ENCODE measurements at places on chromosomes 1 and 21. TPM values are rescaled to one million over a fixed set of nuclear protein-coding genes. Genes with fewer than 3 reads are reported as not detected.

DNA sequence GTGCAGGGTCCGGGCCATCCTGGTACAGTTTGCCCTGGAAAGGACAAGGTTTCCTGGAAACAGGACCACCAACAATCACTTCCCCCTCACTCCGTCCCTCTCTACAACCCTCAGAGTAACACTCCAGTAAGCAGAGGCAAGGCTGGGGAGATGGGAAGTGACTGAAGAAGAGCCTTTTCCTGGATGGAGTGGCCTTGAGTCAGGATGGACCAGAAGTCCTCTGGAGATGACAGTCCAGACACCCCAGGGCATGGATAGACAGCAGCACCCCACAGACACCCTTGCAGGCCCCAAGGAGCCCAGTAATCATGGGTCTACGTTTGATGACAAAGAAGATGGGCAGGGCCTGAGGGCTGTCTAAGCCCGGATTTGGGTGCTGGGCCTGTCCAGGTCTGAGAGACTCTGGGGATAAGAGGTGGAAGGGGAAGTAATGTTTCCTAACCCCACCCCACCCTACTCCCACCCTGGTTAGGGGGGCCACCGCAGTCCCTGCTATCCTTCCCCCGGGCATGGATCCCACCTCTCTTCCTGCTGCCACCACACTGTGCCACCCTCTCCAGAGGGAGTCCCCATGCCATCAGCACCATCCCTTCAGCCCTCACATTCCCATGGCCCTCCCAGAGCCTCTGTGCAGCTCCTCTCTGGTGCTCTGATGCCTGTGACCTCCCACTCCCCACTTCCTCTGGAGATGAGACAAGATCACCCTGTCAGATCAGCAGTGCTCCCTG lies 7.2 kb upstream of the S100A8 start:
- no peak for DNase-seq
- no peaks in the 10 kb centered on the region for H3K4me1 ChIP-seq
- no peak overlapping the region for H3K27ac ChIP-seq
- no peaks in the 10 kb centered on the region for H3K27me3 ChIP-seq

DNA sequence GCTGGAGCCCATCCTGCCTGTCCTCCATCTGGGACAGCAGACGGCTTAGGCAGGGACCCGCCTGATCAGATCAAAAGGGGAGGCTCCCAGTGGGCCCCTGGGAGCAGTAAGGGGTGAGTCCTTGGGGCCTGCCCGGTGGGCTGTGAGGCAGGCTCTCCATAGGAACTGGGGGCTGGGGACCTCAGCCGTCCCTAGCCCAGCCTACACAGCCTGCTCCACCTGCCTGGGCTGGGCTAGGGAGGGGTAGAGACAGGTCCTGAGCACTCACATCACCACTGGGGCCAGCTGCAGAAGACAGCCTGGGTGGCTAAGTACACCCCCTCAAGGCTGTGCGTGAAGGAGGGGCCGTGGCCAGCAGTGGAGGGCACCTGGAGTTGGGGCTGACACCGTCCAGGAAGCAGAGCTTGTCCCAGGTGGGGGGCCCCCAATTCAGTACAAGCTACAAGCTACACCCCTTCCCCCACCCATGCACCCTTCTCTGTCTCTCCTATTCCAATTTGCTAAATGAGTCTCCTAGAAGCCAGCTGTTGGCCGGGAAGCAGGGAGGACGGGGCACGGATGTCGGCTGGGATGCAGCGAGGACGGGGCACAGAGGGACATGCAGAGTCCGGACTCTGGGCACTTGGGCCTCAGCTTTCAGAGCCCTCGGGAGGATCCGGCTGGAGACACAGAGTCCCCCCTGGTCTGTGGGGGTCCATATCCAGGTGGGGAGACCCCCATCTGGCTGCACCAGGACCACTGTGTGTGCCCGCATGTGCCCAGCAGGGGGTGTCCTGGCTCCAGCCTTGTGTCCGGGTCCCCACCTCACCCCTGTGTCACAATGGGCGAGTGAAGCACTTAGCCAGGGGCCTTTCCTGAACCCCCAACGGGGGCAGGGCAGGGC lies 1.7 kb downstream of the ISG15 start:
- H3K36me3 ChIP-seq = no peaks in the 10 kb centered on the region
- no peaks in the 10 kb centered on the region for H3K27me3 ChIP-seq
- peak overlapping the region; percentile 84 for H3K27ac ChIP-seq
- no peak for DNase-seq

GRCh38 chr21:46069166-46069565 lies 28.7 kb upstream of the COL6A2 start:
- peaks cover 17% of the 10 kb centered on the region for H3K27me3 ChIP-seq
- H3K4me1 ChIP-seq = no peaks in the 10 kb centered on the region
- H3K4me3 ChIP-seq = no peak overlapping the region
- no peaks in the 10 kb centered on the region for H3K36me3 ChIP-seq
- H3K27ac ChIP-seq = no peak overlapping the region

GRCh38 chr1:212528501-212528900 lies 80.1 kb upstream of the ATF3 start:
- no peak overlapping the region for H3K27ac ChIP-seq
- no peak for DNase-seq
- no peaks in the 10 kb centered on the region for H3K36me3 ChIP-seq
- no peak overlapping the region for H3K4me3 ChIP-seq

DNA sequence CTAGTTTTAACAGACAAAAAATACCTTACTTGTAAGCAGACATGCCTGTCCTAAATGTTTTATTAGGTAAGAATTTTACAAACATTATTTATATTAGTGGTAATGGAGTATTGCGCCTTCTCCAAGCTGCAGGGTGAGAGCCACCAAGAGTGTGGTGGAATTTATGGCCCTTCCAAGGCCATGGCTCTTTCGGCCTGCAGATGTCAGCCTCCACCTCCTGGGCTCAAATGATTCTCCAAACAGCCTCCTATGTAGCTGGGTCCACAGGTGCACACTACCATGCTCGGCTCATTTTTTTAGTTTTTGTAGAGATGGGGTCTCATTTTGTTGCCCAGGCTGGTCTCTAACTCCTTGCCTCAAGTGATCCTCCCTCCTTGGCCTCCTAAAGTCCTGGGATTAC lies 56.3 kb downstream of the ITGB3BP start:
- no peaks in the 10 kb centered on the region for H3K36me3 ChIP-seq
- no peaks in the 10 kb centered on the region for H3K27me3 ChIP-seq
- no peak for DNase-seq

DNA sequence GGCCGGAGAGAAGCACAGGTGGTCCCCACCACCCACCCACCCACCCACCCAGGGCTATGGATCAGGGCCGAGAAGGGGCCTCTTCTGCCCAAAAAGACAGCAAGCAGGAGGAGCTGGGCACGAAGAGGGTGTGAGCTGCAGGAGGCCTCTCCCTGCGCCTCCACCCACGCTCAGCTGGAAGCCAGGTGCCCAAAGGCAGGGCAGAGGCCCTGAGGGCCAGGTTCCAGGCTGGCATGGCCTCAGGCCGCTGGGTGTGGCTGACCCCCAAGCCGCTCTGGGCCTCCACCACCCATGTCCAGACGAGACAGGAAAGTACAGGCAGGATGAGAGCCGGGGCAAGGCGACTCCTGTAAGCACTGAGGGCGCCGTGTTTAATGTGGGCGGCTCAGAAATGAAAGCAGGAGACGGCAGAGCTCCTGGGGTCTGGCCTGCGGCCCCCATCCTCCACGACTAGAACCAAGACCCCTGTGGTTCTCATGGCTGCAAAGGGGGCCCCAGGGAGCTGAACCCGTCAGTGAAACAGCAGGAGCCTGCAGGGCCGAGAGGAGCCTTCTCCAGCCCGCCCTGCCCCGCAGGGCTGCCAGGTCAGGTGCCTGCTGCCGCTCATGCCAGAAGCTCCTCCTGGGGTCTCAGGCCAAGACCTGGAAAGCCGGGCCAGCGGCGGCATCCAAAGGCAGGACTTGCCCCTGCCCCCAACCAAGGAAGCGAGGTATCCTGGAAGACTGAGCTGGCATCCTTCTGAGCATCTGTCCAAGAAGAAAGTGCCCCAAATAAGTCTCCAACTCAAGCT lies 56.0 kb downstream of the MEGF6 start:
- no peak for DNase-seq
- peaks cover 8% of the 10 kb centered on the region for H3K27me3 ChIP-seq
- H3K36me3 ChIP-seq = no peaks in the 10 kb centered on the region
- no peak overlapping the region for H3K27ac ChIP-seq
- no peaks in the 10 kb centered on the region for H3K4me1 ChIP-seq

DNA sequence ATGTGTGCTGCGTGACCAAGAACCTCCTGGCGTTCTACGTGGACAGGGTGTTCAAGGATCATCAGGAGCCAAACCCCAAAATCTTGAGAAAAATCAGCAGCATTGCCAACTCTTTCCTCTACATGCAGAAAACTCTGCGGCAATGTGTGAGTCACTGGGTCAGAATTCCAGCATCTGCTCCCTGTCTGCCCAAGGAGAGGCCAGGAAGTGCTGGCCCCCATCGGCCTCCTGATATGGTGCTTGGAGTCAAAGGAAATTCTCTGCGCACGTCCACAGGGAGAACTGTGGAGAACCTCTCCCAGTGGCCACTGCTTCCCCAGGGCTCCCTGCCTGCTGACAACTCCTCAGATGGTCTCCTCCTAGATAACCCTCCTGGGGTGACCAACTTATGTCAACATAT lies 25.6 kb upstream of the IL20 start:
- no peaks in the 10 kb centered on the region for H3K27me3 ChIP-seq
- no peak for DNase-seq
- no peaks in the 10 kb centered on the region for H3K4me1 ChIP-seq
- H3K4me3 ChIP-seq = no peak overlapping the region

DNA sequence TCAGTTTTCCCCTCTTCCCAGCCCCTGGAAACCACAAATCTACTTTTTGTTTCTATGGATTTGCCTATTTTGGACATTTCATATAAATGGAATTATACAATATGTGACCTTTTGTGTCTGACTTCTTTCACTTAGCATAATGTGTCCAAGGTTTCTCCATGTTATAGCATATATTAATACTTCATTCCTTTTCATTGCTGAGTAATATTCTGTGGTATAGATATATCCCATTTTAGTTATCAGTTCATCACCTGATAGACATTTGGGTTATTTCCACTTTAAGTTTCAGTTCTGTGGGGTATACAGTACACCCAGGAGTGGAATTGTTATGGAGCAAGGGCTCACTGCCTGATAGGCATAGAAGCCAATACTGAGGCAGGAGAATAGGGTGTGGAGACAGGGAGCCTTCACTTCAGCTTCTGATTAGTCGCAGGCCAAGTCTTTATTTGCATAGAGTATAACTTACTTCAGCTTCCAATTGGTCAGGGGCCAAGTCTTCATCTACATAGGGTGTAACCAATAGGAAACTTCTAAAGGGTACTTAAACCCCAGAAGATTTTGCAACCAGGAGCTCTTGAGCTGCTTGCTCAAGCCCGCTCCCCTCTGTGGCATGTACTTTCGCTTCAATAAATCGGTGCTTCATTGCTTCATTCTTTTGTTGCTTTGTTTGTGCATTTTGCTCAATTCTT lies 8.3 kb upstream of the NVL start:
- no peaks in the 10 kb centered on the region for H3K36me3 ChIP-seq
- no peak for DNase-seq
- no peak overlapping the region for H3K27ac ChIP-seq

DNA sequence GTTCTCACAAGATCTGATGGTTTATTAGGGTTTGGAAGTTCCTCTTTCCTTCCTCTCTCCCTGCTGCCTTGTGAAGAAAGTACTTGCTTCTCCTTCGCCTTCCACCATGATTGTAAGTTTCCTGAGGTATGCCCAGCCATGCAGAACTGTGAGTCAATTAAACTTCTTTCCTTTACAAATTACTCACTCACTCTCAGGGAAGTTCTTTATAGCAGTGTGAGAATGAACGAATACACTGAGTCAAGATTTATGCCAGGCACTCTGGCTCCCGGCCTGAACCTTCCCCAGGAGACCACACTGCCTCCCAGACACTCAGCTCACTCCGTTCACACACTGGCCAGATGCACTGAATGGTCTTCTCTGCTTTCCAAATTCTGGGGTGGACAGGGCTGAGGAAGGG lies 308.3 kb upstream of the AJAP1 start:
- H3K4me1 ChIP-seq = no peaks in the 10 kb centered on the region
- H3K36me3 ChIP-seq = no peaks in the 10 kb centered on the region
- H3K27me3 ChIP-seq = no peaks in the 10 kb centered on the region
- H3K4me3 ChIP-seq = no peak overlapping the region

DNA sequence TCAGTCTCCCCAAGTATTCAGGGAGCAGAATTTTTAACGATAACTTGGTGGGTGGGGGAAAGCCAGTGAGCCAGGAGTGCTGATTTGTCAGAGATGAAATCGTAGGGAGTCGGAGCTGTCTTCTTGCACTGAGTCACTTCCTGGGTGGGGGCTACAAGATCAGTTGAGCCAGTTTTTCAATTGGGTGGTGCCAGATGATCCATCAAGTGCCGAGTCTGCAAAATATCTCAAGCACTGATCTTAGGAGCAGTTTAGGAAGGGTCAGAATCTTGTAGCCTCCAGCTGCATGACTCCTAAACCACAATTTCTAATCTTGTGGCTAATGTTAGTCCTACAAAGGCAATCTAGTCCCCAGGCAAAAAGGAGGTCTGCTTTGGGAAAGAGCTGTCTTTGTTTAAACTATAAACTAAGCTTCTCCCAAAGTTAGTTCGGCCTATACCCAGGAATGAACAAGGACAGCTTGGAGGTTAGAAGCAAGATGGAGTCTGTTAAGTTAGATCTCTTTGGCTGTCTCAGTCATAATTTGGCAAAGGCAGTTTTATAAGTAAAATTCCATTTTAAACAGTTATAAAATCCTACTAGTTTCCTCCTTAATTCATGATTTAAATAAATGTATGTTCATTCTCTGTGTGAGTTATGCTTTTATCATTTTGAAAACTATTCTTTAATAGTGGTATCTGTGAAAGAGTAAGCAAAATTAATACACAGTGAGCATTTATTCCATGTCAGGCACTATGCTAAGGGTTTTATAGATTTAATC lies 51.7 kb downstream of the SLC16A1 start:
- H3K4me3 ChIP-seq = no peak overlapping the region
- peak overlapping the region; percentile 75 for H3K27ac ChIP-seq
- H3K36me3 ChIP-seq = no peaks in the 10 kb centered on the region

DNA sequence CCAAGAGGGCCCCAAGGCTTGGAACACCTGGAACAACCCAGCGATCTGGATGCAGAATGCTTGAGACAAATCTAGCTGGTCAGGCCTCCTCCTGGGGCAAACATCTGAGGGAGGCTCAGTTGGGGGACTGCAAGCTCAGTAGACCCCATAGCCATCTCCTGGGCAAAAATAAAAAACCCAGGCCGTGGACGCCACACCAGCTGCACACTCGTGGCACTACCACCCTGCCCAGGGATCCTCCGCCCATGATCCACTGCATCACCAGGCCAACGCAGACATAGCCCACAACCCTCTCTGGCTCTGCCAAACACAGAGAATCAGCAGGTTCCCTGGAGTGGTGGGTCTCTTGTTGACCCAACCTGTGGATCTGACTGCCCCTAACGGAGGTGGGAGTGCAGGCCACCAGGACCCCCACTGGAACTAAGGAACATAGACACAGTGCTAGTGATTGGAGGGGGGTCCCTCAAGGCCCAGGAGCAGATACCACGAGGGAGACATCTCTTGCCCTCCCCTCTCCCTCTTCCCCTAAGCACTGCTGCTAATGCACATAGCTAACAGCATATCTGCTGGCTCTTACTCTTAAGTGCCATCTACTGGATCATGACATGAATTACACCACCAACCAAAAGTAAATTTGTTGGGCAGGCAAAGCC lies 147.2 kb downstream of the CHD1L start:
- no peak for DNase-seq
- no peak overlapping the region for H3K27ac ChIP-seq
- no peaks in the 10 kb centered on the region for H3K36me3 ChIP-seq
- H3K4me1 ChIP-seq = no peaks in the 10 kb centered on the region

PLA2G2C gene
- total RNA-seq = not detected

SLC25A34 gene
- total RNA-seq = 17.2 TPM

C1orf21 gene
- 128 TPM for total RNA-seq
